ENCODE measurements at places on chromosomes 12 and 14.

- DNase-seq: no peak
Measured at GRCh38 chr12:106866426-106867080, 89.2 kb upstream of the TMEM263 start.

GRCh38 chr12:131671276-131671675 is 39.6 kb upstream of the SFSWAP start:
- DNase-seq: no peak

GRCh38 chr14:103366741-103367140 is 18.5 kb upstream of the MARK3 start:
- DNase-seq: no peak

DNA sequence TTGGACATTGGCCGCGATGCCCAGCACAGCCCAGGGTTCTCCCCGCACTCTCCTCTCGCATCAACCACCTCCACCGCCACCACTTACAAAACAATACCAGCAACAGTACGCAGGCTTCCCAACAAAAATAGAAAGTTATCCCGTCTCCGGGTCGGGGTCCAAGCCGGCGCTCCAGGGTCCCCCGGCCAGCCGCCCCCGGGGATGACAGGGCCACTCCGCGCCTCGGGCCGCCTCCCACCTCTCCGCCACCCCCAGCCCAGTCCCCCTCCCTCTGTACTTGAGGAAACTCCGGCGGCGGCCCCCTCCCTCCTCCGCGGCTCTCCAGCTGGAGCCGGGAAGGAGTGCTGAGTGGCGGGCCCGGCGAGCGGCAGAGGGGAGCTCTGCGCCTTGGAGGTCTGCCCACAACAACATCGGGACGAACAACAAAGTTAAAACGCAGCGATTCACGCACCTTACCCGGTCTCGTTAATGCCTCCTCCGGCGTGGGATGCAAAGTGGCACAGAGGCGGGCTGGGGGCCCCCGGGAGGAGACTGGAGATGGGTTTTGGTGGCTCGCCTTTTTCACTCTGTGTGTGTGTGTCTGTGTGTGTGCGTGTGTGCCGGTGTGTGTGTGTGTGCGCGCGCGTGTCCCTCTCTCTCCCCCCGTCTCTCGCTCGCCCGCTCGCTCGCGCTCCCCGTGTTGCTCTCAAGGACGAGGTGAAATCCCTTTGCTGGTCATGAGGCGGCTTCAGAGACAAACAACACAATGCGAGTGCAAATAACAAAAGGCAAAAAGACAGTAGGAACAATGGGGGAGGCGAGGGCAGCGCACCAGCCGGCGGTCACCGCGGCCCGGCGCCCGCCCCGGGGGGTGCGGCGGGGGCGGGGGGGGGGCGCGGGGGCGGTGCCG is 386.8 kb downstream of the BCAT1 start:
- DNase-seq: no peak
